Inflammatory macrophage treated with lipopolysaccharide for 1 hour (primary cell): ENCODE measurements at places on chromosomes 2 and 18.

DNA sequence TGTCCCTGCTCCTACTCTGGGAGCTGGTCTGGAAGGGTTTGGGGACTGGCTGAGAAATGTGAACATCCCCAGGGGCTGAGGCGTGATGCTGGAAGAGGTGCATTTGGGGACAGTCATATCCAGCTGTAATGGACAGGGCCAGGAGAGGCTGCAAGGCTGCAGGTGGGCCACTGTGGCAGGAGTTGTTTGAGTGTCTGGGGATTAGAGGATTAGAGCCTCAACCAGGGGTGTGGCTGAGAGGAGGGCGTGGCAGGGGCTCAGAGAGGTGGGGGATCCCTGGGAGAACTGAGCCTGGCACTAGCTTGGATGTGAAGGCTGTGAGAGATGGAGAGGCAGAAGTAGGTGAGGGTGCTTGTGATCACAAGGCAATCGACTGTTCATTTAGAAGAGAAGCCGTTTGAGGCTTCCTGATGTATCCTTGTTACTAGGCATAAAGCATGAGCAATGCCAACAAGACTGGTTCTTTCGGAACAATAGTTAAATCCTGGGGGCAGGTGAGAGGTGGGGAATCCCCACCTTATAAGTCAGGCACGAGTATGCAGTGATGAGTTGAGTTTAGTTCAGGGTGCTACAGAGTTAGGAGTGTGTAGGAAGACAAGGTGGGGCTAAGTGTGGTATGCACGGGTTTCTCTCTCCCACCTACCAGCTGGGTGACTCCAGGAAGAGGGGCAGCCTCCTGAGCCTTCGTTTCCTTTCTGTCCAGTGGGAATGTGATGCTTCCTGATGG is 31.9 kb downstream of the SH3RF3 start:
- DNase-seq = no peak

DNA sequence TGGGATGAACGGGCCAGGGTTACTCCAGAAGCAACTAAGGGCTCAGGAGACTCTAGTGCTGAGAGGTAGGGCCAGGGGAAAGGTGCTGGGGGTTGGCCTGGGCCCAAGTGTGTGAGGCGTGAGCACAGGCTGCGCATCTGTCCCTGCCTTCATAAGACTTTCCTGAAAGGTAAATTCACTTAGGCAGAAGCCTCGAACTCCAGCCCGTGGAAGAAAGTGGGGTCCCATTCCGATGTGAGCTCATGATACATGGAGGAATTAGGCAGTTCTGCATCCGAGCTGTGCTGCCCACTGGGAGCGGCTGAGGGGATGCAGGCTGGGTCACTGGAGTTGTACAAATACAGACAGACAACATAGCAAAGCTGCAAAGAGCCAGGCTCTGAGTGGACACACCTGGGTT is 16.2 kb downstream of the PARD6G start:
- no peak for DNase-seq

- DNase-seq = no peak
Measured at GRCh38 chr2:187250137-187250536, 197.9 kb downstream of the CALCRL start.

GRCh38 chr2:80330527-80331450 is 26.2 kb upstream of the LRRTM1 start:
- no peak for DNase-seq

DNA sequence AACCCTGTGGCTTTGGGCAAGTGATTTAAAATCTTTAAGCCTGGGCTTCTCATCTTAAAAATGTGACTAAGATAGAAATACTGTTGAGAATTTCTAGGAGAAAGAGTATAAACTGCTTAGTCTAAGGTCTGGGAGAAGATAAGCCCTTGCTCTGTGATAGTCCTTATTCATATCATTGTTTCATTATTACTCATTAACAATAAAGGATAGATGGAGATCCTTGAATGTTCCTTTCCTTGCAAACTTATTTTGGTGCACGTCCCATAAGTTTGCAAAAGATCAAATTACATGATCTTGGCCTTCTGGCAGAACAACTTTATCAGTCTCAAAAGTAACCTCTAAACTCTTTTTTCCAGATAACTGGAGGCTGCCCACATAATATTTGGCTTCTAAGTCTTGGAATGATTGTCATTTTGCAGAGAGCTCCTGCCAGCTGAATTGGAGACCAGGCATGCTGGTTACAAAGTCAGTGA is 138.3 kb downstream of the FAM124B start:
- no peak for DNase-seq

DNA sequence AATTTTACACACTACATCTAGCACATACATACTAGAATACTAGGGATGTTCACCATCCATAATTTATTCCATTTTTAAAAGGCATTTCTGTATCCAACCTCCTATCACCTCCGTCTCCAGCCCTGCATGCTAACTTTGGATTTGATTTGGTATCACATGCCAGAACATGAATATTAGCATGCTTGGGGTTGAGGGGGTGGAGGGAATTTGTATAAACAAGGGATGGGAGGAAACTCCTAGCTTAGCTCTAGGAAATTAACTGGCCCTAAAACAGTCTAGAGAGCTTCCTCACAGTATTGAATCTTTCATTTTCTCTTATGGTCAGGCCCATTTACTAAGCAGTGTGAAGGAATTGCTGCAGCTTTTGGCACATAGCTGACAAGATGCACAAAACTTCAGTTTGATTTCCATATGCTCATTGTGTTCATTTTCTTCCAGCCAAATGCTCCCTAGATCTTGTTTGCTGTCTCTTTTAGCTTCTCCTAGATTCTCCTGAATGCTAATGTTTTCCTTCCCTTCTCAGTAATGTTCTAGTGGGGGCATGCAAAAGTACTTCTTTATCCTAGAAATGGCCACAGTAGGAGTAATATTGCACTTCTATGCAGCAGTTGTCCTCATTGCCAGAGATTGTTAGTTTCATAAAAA is 135.2 kb downstream of the VWC2L start:
- no peak for DNase-seq

GRCh38 chr2:18630541-18630940 is 41.2 kb upstream of the NT5C1B start:
- no peak for DNase-seq

GRCh38 chr2:159446817-159447216 is 160.3 kb upstream of the WDSUB1 start:
- DNase-seq = no peak
